SJCRH30 (cell line): ENCODE measurements at places on chromosomes 6 and 20.
A peak's percentile ranks its signal among the peaks of the same experiment; 100 is the strongest.

DNA sequence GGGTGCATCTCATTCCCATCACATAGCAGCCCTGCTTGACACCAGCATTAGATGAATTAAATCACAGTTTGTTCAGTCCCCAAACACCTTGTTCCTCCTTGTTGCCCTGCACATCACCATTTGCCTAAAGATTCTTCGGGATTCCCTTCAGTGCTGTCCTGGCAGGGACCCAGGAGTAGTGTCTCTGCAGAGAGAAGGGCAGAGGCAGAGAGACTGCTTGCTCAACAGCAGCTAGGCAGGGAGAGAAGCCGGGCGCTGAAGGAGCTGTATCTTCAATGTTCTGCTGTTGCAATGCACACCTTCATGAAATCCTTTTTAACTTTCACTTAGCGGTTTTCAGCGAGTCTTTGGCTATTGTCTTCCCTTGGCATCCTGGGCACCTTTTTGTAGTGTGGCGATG is 362.9 kb downstream of the FARS2 start:
- DNase-seq = no peak

DNA sequence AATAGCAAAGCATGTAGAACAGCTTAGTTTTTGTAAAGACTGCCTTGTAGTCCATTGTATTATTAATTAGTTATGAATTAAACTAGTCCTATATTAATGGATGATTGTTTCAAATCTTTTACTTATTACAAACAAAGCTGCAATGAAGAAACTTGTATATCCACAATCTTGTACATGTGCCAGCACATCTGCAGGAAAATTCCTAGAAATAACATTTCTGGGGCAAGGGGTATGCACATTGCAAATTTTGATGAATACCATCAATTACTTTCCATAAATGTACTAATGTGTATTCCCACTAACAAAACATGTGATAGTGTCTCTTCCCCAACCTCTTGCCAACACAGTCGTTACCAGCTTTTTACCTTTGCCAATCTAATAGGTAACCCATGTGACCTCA is 73.6 kb upstream of the AKAP12 start:
- DNase-seq = no peak

GRCh38 chr6:52640916-52641315 is 30.0 kb upstream of the TMEM14A start:
- DNase-seq = no peak

DNA sequence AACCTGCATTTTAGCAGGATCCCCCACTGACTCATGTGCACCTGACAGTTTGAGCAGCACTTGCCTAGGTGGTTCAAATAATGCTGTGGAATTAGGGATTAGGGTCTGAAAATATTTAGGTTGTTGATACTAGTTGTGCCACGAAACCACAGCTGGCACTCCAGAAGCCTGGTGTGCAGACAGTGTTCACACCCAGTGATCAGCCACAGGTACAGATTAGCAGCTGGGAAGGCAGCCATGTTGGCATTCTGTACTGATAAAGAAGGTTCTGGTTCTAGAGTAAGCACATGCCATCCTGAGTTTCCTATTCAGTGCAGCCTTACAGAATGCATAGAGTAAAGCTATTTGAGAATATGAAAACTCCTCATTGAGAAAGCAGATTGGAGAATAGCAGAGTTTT is 30.1 kb downstream of the TMEM74B start:
- no peak for DNase-seq

DNA sequence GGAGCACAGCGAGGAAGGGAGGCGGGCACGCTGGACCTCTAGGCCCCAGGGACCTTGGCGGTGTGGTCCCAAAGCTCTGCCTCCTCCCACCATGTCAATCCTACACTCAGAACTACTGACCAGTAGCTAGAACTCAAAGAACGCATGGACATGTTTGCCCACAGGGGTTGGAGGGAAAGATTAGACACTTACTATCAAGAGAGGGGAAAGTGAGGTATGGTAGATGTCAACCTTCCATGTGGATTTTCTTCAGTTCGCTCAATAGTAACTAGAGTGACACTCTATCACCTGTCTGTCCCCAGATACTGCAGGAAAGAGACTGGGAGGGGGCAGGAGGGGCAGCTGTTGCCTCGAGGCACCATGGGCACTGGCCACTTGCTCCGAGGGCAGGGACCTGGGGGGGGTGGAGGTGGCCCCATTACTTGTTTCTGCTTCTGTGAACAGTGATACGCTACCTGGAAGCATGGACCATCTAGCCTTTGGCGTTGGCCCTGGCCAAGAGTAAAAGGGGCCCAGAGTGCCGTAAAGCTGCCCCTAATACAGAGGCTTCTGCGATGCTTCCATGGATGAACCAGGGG is 912 bp upstream of the DIDO1 start:
- no peak for DNase-seq

- DNase-seq = peak; percentile 6
These were observed 1202.0 kb upstream of the ADGRB3 start for GRCh38 chr6:67433124-67433523.

- no peak for DNase-seq
These were observed 2.9 kb downstream of the KLHDC3 start for GRCh38 chr6:43016943-43017334.

DNA sequence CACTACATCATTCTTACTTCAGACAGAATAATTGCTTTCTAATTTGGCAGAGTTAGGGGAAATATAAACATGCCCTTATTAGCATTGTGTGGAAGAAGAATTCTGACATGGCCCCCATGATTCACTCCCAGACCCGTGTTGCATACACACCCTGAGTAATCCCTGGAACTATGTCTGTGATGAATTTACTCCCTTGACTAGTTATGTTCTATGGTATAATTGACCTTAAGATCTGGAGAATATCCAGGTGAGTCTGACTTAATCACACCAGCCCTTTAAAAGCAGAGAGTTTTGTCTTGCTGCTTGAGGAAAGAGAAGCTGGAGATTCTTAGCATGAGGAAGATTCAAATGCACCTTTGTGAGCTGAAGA is 262.9 kb downstream of the SOX4 start:
- DNase-seq = no peak

DNA sequence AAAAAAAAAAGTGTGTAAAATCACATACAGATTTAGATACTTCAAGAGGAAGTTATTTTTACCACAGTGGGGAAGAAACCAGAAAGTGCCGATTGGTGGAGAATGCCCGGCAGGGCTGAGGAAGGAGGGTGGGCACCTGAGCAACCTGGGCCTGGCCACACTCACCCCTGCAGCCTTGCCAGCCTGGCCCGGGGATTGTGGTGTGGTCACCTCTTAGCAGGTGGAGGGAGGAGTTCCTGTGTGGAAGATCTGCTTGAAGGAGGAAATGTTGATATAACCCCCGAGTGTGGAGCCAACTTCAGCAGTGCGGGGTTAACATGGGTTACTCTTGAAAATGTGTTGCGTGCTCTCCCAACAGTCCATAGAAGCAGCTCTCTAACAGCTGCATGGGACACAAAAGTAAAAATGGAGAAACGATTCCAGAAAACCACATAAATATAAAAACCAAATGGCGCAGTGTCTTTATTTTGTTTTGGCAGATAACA is 14.7 kb downstream of the UST start:
- DNase-seq = no peak

DNA sequence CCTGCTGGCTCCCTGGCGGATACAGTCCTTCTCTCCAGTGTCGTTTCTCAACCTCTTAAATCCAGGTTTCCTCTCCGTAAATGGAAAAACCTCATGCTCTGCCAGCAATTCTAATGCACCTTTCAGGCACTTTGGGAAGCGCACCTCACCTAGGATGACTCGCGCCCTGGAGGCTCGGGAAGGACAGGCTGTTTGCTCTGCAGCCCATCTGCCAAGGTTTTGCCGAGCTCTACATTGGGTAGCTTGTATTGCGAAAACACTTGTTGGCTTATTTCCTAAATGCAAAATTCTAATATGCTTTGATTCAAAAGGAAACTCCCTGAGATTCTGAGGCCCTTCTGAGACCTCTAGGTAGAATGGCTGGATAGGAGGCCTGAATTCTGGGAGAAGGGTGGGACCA is 102.6 kb upstream of the MLN start:
- no peak for DNase-seq

- DNase-seq = no peak
These were observed 33.9 kb downstream of the KCNK17 start for GRCh38 chr6:39280247-39280731.

DNA sequence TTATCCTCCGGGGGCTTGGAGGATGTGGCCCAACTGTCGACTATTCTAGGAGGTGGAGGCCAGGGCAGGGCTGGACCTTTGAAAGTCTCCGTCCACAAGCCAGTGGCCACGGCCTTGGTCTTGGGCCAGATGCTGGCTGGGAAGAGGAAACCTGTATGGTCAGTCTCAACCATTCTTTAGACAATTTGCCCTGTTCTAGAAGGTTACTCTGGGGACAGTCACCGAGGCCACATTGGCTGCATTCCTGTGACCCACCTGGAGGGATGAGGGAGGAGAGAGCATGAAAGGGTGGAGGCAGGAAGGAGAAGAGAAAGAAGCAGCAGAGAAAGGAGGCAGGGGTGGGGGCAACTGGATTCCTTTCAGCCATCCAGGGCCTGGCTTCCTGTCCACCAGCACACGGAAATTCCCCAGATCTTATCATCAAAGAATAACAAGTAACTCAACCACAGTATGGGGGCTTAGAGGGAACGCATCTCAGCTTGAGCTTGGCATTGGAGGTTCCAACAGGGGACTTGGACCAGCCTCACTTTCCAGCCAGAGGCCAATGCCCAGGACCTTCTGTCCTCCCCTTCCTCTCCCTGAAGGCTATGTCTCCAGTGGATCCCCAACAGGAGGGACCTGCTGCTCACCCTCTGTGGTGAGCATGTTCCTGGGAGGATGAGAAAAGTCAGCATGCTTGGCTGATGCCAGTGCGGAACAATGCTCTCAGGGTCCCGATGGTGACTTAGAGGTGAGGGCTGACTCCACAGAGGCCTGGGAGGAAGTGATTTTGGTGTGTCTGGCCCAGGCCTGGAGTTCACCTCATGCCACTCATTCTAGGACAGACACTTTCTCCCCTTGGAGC is 30.4 kb downstream of the TGM2 start:
- DNase-seq = peak; percentile 78

DNA sequence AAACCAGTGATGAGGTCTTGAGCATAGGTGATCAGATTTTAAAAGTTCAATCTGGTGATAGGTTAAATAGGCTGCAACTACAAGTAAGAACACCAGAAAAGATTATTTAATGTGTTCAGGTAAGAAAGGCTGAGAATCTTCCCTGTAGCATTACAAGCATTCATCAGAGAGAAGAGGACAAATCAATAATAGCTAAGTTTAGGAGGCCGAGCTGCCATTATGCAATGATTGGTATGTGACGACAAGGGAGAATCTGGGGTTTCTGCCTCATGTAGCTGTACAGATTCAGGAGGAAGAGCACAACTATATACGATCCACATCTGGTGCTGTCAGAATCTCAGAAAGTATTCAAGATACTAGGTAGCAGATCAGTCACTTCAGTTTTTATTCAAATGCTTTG is 21.9 kb downstream of the MLIP start:
- no peak for DNase-seq

DNA sequence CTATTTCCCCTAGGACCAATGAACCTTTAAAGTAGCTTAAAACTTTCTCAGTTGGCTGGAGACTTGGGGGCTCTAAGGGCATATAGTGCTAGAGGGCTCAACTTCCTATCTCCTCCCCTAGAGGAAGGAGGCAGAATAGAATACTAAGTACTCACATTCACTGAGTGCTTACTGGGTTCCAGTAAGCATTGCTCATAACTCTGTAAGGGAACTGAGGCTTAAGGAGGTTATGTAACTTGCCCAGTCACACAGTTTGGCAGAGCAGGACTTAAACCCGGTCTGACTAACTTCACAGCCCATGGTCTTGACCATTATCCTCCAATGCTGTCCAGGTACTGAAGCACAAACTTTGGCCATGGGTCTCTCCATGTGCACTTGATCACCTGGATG is 12.5 kb downstream of the SESN1 start:
- DNase-seq = no peak

- DNase-seq = peak; percentile 31
These were observed 103.5 kb downstream of the LAMP5 start for GRCh38 chr20:9617940-9618339.

GRCh38 chr6:74256781-74257180 is 560.8 kb downstream of the CD109 start:
- DNase-seq = no peak

DNA sequence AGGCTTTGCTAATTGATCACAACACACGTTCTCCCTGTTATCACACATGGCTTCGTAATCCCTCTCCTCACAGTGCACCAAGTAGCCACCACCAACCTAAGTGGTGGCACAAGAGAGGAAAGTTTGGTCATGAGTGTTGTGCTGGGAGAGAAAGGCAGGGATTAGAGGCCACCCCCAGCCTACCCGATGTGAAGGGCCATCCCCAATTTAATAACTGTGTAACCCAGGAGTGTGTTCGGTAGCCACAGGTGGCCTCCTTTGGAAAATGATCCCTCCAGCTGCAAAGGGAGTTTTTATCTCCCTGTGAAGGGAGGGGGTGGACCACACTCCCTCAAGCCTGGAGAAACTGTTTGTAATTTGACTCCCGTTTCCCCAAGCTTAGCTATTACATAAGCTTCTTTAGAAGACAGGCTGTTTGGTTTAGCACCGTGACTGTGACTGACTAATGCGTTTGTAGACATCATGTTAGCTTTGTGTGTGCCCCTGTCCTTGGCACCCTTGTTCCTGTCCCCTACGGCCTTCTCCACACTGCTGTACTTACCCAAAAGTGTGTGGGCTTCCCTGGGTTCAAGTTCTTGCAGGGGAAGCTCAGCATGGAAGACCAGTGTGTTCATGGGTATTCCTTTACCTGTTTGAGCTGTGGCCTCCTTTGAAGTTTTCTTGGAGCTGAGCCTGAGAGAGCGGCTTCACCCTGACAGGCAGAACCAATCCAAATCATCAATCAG is 20.6 kb downstream of the PPP1R16B start:
- peak; percentile 92 for DNase-seq

DNA sequence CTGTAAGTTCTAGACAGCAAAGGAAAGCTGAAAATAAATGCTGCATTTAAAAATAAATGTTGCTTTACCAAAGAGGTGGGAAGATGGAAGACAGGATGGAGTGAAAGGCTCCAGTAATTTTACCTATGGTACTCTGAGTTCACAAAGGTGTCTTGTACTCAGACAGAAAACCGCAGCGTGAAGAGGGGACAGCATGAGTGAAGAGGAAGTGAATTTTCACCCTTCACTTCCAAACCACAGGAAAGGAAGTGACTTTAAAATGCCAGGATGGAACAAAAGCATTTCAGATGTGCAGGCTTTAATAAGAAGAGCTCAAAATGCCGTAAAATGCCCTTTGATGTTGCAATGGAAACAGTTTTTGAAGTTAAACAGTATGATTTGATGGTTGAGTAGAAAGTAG is 91.2 kb upstream of the TINAG start:
- DNase-seq = no peak

- DNase-seq = no peak
These were observed 128.3 kb downstream of the MAP3K7 start for GRCh38 chr6:90458353-90459224.

- peak; percentile 79 for DNase-seq
These were observed 139.7 kb downstream of the PRDM13 start for GRCh38 chr6:99746261-99746895.
